Stimulated activated CD8-positive, alpha-beta memory T cell treated with anti-CD3 and anti-CD28 coated beads, Interleukin-4, amount 100 ng/mL, for 4 hours (primary cell): ENCODE measurements at places on chromosomes 2 and 18.

- DNase-seq, result no peak
Observed at GRCh38 chr2:176683618-176684111, 414.4 kb downstream of the MTX2 start.

- no peak for DNase-seq
Observed at GRCh38 chr18:50142441-50143120, 52.4 kb downstream of the MYO5B start.

GRCh38 chr2:169933124-169933711 is 106.0 kb downstream of the UBR3 start:
- DNase-seq, result no peak

DNA sequence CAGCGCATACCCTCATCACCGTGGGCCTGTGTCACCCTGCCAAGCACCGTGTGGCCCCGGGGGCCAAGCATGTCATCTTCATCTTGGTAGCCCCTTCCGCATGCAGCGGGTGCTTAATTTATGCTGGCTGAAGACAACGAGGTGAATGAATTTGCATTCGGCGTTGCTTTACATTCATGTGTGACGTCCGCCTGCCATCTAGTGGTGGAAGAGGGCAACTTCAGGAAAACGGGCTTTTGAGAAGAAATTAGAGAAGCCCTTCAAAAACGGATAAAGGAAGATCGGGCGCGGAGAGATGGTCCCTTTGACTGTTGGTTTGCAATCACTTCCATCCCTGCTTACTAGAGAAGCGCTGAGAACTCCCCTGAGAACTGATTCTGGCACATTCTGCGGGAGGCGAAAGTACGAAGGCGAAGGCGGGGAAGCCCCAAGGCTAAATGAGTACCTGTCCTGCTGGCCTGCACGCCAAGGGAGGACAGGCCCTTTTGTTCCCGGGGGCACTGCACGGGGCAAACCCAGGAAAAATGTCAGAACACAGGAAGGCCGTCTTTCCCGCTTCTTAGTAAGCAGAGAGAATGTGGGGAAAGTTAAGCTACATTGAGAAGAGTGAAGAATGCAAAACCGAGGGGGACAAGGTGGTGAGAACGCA is 145.9 kb downstream of the ZNF516 start:
- DNase-seq, result peak; percentile 33

DNA sequence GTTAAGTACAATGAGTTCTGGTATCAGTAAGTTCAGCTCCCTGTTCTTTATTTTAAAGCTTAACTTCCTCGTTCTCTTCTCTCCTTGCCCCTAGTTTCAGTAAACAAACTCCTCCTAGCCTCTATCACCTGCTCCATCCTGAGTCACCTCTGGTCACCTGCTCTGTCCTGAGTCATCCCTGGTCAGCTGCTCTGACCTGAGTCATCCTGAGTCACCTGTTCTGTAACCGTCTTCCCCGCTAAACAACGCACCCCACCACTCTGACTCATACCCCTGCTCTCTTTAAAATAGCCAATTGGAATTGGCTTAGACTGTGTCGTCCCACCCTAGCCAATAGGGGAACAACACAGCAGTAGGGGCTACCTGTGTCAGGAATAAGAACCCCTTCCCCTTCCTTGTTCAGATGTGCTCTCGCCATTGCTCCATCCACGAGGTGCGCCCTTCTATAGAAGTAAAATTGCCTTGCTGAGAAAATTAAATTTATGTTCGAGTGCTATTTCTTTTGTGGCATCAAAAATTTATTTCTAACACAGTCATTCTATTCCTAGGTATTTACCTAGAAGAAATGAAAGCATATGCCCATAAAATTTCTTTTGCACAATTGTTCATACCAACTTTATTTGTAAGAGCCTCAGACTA is 24.9 kb upstream of the RMND5A start:
- DNase-seq, result no peak

DNA sequence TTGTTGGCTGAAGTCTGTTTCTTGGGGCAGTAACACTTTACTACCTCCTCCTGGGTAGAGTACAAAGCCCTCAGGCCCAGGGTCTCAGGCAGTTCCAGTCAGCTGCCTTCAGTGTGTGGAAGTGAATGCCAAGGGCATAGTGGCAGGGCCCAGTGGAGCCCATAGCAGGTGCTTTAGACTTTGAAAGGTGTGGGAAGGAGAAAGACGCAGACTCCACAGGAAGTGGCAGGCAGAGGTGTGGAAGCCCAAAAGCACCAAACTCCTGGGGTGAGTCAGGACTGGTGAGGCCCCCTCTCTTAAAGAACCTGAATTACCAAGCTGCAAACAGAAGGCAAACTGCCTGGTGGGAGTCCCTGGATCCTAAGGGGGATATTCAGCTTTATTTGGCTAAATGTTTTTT is 45.3 kb downstream of the ADAM23 start:
- DNase-seq, result no peak

DNA sequence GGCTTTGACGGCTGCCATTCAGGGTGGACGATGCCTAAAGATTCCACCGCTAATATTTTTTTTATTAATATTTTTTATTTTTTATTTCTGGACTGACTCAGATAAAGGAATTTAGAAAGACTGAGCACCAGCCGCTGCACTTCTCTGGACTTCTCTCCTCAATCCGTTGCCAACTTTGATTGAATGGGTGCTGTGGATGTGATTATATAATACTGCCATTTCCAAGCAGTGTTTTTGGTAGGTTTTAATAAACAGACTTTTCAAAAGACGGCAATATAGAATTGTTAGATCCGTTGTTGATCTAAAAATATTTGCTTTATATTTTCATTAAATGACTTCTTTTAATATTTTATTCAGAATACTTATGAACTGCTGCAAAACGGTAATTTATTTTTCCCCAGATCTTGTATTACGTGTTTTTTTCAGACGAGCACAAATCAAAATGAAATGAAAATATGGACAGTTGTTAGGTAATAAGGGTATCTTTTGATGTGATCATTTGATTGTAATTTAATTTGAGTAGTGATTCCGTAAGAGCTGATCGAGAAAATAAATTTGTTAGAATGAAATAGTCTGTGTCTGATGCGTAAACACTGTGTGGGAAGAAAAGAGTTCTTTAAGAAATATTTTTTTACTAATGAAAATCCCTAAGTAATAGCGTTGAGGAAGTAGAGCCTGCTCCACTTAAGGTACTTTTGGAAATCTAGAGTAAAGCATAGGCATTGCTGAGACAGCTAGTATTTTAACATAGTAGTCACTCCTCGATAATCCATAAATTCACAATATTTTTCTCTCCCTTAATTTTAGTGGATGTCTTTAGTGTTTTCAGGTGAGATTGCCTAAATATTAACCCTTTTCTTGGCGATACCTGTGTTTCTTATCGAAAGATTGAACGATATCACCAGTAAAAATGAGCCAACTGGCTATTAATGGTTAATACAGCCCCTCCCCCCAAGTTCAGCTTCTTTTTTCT is 4.4 kb downstream of the POU3F3 start:
- DNase-seq, result no peak

DNA sequence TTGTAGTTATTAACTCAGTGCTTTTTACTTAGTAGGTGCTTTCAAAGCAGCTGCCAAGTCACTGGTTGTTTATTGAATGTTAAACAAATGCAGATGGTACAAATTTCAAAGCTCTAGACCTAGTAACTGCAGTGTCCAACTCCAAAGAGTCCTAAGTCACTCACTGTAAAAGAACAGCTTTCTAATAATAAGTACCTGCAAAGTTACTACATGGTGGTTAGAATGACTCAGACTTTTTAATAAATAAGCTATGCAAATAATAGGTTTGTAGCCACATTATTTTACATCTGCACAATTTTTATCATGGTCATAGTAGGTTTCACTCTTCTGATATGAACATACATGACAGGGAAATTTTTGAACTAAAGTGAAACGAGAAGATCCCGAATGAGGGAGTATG is 1620.4 kb upstream of the CELF4 start:
- no peak for DNase-seq

DNA sequence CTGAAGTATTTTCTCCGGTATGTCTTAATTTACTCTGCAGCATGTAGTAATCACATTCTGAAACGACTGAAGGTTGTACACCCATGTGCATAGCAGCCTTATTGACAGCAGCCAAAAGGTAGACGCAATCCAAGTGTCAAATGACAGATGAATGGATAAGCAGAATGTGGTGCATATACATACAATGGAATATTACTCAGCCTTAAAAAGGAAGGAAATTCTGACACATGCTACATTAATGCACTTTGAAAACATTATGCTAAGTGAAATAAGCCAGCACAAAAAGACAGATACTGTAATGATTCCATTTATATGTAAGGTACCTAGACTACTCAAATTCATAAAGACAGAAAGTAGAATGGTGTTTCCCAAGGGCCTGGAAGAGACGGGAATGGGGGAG is 88.0 kb upstream of the EFEMP1 start:
- no peak for DNase-seq

DNA sequence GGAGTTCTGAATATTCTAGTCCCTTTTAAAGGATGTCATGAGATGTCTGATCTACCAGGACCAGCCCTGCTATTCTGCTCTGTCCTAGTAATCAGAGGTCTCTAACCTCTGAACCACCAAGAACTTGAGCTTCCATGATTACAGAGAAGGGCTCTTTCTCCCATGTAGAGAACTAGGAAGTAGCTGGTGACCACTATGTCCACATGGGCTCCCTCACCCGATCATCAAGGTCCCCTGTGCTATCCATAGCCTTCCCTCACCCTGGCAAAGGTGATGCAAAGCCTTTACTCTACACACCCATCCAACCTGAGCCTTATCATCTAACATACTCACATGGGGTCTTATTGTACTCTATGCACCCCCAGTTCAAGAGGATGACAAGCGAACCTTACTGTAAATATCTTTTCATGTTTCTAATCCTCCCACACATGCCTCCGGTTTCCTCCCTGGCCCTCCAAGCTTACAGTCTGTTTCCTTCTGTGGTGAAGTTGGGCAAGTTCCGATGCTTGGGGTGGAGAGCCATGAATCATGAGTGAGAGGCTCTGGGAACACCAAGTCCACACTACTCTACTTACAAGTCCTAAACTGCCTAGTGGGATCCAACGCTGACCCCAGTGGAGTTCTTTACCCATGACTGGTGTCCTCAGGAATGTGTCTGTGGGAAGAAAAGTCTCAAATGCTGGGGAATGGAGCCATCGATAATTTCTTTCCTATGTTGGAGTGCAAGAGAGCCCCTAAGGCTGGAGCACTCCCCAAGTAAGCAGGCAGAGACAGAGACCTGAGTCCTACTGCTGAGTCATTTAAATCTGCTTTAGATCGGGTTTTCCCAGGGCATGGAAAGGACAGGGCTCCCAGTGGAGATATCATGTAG is 73.3 kb upstream of the KLF7 start:
- no peak for DNase-seq

GRCh38 chr2:8472545-8473323 is 209.1 kb upstream of the ID2 start:
- no peak for DNase-seq

DNA sequence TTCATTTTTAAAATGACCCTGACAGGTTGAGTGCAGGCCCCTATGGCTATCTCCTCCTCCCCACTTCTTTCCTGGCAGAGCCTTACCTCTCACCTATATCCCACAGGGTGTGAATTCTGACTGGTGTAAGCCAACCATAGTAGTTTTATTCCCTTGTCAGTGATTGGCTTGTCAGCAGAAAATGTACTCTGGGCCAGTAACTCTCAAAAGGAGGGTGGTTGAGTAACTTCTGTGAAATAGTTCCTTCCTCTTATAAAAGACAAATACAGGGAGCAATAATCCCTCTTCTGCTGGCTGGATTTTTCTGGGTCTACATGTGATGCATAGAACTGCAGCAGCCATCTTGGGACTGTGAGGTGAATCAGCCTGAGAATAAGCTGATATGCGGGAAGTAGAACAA is 83.4 kb downstream of the RAPH1 start:
- DNase-seq, result no peak

GRCh38 chr18:74468547-74469061 is 11.5 kb upstream of the DIPK1C start:
- no peak for DNase-seq

- DNase-seq, result no peak
Observed at GRCh38 chr2:120236316-120236715, 13.1 kb upstream of the TMEM185B start.

GRCh38 chr2:96594691-96595152 is 43.4 kb downstream of the KANSL3 start:
- no peak for DNase-seq

DNA sequence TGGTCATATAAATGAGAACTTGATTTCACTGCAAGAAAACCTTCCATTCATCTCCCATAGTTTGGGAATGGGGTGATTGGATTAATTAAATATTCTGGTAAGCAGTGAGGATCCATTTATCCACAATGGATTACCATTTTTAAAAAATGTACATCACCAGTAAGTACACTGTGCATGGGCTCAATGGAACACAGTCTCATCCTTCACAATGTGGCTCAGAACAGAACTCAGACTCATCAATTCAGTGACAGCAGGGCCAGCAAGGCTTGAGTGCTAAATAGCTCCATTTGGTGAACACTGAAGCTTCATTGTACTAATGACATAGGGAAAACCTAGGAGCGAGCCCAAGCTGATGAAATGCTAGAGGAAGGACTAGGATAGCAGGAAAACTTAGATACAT is 223.8 kb downstream of the CMPK2 start:
- DNase-seq, result no peak

DNA sequence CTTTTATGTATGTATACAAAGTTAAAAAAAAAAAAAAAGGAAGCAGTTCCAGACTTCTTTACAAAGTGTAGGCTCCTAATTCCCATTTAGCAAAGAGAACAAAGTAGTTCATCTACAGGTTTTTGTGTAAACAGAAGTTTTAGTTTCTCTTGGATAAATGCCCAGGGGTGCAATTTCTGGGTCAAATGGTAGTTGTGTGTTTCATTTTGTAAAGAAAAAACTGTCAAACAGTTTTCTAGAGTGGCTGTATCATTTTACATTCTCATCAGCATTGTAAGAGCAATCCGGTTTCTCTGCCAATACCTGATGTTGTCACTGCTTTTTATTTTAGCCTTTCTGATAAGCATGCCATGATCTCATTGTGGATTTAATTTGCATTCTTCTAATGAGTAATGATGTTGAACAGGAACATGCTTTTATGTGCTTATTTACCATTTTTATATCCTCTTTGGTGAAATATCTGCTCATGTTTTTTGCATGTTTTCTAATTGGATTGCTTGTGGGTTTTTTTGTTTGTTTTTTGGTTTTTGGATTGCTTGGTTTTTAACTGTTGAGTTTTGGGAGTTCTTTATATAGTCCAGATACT is 16.6 kb upstream of the PSME4 start:
- DNase-seq, result no peak

GRCh38 chr2:185687967-185688366 is 50.6 kb upstream of the FSIP2 start:
- no peak for DNase-seq

- DNase-seq, result no peak
Observed at GRCh38 chr2:19120941-19121750, 237.3 kb downstream of the OSR1 start.

DNA sequence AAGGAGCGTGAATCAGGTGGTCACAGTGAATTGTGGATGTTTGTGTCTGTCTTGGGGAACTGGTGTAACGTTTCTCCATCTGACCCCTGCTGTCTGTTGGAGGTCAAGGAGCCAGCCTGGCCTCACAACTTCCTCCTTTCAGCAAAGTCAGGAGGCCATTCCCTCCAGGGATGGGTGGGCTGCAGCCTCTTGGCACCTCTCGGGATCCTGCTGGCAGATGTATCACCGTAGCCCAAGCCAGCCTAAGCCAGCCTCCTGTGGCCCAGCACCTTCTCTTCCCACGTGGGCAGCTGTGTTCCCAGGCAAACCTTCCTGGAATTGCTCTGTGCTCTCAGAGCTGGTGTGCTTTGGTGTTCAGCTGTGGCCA is 30.5 kb downstream of the HPCAL1 start:
- DNase-seq, result no peak
